NCI-H1105 treated with DMSO at 0.1 percent for 48 hours (cell line): ENCODE measurements at places on chromosomes 3 and 15.
A peak's percentile ranks its signal among the peaks of the same experiment; 100 is the strongest.

DNA sequence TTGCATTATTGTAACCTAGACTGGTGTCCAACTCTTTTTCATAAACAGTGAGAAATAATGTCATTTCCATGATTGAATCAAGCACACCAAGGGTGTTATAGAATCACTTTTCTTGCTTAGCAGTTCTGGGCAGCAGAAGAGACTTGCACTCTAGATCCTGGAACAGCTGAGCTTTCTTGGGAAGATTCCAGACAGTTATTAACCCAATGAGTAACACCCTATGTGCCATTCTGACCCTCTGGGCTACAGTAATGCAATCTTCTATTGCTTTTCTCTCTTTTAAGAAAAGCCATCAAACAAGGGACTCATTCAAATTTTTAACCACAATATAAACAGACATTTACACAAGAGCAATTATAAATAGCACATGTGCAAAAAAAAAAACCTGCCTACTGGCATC is 39.3 kb upstream of the USP3 start:
- no peak for DNase-seq

GRCh38 chr15:49904296-49904695 is 214.7 kb downstream of the ATP8B4 start:
- no peak for DNase-seq

DNA sequence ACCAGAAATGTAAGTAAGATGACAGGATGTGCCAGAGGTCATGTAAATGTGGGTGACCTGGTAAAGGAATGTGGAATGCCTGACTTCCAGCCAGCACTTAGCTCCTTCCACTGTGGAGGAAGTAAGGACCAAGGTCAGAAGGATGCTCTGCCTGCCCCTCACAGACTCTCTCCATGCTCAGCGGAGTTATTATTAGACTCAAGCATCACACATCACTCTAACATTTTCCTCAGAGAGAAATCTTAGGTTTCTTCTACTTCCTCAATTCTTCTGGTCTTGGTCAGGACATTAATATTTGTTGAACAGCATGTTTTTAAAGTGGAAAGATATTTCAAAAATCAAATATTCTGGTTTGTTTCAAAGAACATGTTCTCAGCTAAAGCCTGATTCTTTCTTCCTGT is 231.4 kb upstream of the WNT5A start:
- DNase-seq, result no peak

DNA sequence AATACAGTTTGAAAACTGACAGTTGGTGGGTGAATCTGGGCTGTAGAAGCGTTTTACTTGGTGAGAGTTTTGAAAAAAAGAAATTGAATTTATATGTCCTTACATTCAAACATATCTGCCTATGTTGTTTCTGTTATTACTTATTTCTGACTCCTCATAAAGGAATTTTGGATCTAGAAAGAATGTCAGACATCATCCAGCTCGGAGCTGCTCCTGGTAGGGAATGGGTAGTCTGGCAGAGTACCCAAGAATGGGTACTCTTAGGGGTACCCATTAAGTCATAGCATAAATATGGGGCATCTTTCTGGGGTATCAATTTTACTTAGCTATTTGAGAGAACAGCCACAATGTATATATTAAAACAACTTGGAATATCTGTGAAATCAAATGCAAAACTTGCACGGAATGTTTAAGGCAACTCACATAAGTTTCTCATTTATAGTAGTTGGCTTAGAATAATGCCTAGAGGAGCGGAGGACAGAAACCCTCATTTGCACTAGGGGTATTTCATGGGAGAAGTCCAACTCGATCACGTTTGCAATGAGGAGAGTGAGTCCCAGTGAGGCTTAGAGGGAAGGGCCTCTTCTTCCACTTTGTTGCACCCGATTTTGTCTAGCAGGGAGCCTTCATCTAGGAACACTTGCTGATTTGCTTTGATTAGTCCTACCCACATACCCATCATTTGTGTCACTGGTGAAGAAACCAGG is 2.4 kb upstream of the LARP6 start:
- no peak for DNase-seq

DNA sequence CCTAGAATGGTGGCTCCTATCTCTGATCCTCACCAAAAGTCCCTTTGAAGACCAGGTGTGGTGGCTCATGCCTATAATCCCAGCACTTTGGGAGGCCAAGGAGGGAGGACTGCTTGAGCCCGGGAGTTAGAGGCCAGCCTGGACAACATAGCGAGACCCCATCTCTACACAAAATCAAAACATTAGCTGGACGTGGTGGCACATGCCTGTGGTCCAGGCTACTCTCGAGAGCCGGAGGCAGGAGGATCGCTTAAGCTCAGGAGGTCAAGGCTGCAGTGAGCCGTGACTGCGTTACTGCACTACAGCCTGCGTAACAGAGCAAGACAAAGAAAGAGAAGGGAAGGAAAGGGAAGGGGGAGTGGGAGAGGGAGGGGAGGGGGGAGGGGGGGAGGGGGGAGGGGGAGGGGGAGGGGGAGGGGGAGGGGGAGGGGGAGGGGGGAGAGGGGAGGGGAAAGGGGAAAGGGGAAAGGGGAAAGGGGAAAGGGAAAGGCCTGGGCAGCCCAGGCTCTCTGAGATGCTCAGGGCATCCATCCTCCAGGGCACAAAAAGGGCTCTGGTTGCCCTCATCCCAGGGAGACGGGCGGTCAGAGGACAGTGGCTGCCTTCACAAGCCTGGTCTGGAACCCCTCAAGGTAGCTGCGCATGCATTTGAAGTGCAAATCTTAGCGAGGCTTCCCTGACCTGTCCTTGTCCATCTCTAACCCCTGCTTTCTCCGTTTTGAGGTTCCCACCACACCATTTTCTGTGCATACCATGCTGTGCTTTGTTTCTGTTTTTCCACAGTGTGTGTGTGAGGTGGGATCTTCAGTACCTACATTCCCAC is 76.1 kb downstream of the LDHAL6B start:
- DNase-seq, result no peak

DNA sequence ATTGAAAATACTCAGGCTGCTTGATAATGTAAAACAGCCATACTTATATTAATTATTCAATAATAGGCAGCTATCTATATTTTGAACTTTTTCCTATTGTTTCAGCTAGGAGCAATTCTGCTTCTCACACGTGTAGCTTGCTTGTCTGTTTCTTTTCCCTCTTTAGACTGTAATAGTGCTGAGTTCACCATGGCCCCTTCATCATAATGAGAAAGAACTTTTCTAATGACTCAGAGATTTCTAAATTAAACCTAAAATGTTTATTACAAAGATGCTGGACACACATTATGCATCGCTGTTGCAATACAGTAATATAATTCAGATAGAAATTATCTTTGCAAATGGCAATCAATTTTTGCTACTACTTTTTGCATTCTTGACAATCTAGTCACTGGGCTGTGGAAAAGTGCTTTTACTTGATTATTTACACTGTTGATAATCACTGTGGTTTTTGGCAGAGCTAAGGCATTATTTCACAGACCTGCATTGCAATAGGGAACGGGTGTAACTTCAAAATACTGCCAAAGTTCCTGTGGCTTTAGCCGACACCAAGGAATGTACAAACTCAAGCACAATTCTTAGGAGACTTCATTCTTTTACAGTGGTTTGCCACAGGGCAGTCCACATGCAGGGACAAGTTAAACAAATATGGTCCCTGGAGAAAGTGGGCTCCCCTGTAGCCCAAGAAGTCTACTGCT is 281.0 kb upstream of the TBL1XR1 start:
- DNase-seq, result no peak

DNA sequence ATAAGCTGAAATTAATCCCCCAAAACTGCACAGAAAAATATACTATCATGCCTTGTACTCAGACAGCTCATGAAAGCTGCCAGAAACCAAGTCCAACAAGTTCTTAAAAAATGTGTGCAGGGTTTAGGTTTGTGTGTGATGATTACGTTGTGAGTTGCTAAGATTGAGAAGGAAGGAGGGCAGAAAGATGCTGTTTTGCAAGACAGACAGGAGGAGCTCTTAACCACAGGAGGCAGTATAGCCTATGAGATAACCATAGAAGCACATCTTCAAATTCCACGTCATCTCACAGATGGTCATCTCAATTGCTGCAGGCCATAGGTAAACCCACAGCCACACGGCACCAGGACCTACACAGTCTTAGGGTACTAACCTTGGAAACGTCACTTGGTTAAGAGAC is 191.9 kb downstream of the STT3B start:
- no peak for DNase-seq

DNA sequence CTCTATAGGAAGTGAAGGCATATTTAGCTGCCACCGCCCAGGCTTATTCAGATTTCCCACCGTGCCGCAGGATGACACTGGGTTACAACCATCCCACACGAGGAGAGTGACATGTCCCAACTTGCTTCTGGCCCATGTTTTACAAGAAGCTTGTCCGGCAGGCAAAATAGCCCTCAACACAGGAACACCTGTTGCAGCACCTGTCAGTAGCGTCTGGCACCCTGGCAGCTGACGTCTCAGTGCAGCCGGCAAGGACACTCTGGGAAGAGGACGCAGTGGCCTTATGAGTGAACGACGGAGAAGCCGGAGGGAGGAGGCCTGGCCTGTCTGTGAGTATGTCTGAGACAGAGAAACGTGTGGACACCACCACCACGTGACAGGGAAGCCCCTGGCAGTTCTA is 32.1 kb downstream of the FAM174B start:
- peak; percentile 90 for DNase-seq

- DNase-seq, result no peak
Measured at GRCh38 chr15:89068325-89068784, 19.9 kb upstream of the ABHD2 start.

- DNase-seq, result no peak
Measured at GRCh38 chr15:90449206-90449735, 61.2 kb downstream of the IQGAP1 start.

GRCh38 chr15:74400915-74401757 is 32.6 kb downstream of the SEMA7A start:
- no peak for DNase-seq

DNA sequence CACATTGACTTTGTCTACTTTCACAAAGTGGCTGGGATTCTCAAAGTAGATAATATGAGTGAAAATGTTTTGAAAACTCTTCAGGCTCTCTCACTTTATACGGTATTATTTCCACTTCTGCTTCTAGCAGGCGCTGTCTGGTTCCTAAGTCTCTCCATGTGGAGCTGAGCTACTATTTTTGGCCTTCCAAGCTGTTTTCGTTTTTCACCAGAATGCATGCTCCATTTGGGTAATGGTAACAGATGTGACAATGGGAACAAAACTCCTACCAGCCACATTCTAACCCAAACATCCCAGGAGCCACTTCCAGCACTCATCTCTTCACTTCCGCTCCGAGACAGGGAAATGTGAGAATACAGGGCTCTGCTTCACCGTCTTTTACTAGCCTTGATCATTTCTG is 586.7 kb downstream of the NTRK3 start:
- DNase-seq, result no peak

DNA sequence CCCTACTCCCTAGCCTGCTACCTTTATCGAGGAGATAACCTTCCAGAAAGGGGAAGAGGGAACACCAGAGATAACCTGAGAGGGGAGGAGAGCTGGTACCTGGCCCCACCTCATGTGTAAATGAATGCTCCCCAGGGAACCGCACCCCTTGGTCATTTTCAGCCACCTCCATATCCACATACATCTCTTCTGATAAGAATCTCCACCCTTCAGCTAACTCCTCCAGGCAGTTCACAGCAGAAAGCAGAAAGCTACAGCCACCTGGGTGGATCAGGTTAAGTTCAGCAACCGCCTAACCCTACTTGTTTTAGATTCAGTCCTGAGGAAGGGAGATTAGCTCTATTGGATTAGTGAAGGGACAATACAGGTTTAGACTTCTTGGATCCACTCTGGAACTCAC is 38.0 kb upstream of the TIMP4 start:
- no peak for DNase-seq

GRCh38 chr3:161203485-161204098 is 17.5 kb upstream of the NMD3 start:
- no peak for DNase-seq

DNA sequence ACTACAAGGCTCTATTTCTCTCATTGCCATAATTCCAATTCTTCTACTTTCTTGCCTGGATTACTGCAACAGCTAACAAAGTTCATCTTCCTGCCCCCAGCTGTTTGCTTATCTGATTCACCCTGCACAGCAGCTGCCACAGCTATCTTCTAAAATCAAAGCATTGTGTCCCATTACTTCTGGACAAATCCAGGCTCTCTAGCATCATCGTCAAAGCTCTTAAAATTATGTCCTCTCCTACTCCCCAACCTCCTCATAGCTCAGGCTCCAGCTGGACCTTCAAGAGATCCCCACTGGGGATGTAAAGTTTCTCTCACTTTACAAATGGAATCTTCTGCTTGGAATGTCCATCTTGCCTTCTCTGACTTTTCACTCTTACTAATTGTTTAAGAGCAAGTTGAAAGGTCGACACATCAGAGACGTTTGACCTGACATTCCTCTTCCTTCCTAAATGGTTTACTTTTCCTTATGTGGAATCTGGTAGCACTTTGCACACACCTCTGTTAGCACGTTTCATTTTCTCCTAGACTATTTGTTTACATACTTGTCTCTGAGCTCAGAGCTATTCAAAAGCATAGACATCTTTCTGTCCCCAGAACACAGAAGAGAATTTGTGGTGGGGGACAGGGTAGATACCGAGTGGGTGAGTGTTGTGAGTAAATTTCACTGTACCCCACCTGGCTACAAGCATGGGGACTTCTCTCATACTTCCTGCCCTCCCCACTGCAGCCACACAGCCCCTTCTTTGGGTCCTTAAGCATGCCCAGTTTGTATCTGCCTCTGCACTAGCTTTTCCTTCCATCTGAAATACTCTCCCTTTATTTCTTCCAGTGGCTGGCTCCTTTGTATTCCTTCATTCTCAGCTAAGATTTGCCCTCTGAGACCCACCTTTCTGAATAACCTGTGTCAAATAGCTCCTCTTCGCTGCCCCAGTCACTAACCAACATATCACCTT is 77.9 kb downstream of the SERPINI1 start:
- no peak for DNase-seq

DNA sequence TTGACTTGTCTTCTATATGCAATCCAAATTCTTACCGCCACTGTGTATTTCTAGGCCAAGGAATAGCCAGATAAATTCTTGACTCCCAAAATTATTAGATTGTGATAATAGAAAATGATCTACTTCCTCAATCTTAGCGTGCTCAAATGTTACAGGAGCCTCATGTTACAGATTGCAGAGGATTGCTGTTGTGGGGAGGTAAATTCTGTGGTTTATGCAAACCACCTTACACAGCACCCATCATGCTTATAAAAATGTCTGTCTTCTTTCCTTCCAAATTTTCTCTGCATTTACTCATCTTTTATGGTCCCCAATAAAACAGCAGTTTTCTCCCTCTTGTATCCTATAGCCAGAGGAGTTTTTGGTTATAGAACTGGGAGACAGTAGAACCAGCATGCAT is 420.2 kb upstream of the ROBO1 start:
- no peak for DNase-seq

GRCh38 chr15:50594311-50594710 is 47.8 kb upstream of the USP50 start:
- no peak for DNase-seq
